Mesenchymal stem cell (in vitro differentiated cells and primary cell): ENCODE measurements at places on chromosomes 13 and 19.

DNA sequence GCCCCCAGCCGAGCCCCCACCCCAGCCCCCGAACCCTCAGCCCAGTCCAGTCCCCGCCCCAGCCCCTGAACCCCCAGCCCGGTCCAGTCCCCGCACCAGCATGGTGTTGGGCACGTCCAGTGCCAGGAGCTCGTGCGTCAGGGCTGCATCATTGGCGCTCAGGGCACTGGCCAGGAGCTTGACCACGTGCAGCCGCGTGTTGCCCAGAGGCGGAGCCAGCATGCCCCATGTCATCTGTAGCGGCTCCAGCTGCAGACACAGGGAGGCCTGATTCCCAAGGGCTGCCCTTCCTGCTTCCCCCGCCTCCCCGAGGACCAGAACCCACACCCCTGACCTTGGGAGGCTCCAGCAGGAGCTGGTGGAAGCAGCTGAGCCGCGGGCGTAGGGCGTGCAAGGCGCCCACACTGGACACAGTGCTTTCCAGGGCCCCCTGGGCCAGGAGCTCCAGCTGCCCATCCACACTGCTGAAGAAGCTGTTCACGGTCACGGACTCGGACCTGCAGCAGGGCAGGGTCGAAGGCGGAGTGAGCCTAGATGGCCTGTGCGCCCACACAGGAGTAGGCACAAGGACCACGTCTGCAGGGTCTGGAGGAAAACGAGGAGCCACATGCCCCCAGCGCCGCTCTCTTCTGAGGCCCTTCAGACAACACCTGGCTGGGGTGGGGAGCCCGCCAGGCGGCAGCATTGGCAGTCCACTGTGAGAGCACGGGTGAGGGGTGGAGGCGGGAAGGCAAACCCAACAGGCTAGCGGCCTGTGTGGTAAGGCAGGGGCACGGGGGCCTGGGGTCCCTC lies 12.8 kb upstream of the TMEM86B start:
- no peak overlapping the region for H3K4me3 ChIP-seq
- H3K36me3 ChIP-seq = peaks cover 90% of the 10 kb centered on the region
- no peak for DNase-seq
- peaks cover 2% of the 10 kb centered on the region for H3K4me1 ChIP-seq
- no peaks in the 10 kb centered on the region for H3K27me3 ChIP-seq

DNA sequence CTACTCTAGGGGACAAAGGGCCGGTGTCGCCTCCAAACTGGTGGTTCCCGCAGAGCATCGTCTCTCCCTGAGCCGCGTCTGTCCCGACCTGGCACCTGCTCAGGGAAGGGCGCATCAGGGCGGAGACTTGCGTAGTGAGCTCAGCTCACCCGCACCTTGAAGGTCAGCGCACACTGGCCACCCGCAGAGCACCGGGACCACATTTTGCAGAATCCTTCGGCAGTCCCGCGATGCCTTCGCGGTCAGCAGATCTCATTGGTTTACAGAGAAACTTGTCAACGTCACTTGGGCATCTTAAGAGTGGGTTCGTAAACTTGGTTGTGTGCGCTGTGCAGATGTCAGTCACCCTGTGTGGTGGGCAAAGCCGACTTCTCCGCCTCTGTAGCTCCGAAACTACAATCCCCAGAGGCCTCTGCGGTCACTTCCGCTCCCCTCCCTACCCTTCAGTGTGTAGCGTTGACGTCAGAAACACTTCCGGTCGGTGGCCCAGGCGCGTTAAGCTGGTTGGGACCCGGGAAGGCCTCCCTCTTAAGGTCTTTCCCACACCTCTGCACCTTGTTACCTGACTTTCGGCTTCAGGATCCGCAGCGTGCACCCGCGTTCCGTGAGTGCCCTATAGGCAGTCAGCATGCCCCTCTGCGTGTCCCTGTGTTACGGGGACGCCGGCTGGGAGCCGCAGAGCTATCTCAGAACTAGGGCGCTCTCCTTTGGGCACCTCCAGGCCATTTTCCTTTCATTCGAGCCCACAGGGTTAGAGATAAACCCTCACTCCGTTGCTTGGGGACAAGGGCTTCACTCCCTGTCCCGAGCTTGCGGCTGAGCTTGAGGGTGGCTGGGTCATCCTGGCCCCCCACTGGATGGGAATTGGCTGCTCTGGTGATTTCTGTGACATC lies 36.5 kb upstream of the ZNF527 start:
- H3K4me3 ChIP-seq = peak overlapping the region; percentile 80
- peaks cover 25% of the 10 kb centered on the region for H3K36me3 ChIP-seq
- DNase-seq = peak; percentile 92
- peaks cover 9% of the 10 kb centered on the region for H3K4me1 ChIP-seq

DNA sequence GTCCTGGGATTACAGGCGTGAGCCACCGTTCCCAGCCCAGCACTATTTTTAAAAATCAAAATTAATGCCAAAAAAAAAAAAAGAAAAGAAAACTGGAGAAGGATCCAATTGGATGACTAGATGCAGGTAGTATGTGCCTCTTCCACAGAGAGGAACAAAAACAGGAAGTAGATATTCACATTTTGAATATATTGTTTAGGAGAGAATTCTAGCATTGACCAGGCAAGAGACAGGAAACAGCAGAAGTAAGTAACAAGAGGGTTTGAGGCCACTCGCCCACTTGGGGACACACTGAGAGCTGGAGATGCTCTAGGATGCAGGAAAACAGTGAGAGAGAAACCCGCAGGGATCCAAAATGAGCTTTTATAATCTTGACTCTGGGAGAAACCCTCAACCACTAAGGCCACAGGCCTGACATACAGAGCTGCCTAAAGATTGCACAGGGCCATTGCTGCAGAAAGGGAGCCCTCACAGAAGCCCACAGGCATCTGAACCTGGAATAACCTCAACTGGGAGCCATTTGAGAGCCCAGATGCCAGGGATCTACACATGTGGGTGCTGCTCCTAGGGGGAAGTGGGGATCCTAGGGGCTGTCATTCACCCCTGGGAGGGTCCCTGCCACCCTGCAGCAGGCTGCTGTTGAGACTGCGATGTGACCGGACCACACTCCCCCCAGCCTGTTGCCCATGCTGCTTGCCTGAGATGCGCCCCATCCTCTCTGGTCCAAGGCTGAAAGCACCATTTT lies 28.2 kb downstream of the IGFL2 start:
- no peak overlapping the region for H3K4me3 ChIP-seq
- no peak for DNase-seq
- no peaks in the 10 kb centered on the region for H3K36me3 ChIP-seq
- H3K27me3 ChIP-seq = peaks cover 25% of the 10 kb centered on the region
- no peak overlapping the region for H3K27ac ChIP-seq

DNA sequence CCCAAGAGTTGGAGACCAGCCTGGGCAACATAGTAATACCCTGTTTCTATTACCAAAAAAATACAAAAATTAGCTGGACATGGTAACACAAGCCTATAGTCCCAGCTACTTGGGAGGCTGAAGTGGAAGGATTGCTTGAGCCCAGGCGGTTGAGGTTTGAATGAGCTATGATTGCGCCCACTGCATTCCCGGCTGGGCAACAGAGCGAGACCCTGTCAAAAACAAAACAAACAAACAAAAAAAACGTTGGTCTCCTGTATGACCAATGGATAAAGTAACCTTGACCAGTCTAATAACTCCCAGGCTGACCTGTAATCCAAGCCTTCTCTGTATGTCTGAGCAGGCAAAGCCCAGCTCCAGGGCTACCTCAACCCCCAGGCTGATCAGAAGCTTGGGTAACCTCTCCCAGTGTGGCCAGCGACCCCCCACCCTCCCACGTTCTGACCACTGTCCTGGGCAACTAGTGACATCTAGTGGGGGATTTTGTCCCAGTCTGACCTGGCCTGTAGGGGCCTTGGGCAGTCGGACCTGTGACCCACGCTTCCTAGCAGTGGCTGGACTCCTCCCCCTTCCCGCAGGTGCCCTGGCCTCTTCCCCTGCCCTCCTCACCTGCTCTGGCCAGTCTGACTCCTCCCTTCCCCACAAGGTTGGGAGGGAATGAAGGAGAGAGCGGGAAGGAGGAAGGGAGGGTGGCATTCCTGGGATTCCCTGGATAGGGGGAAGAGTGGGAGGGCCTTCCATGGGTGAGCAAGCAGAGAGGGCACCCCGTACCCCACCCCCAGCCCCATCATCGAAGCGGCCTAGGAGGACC lies 1.0 kb upstream of the BCAM start:
- H3K36me3 ChIP-seq = peaks cover 5% of the 10 kb centered on the region
- H3K27me3 ChIP-seq = peaks cover 3% of the 10 kb centered on the region
- DNase-seq = peak; percentile 65
- H3K27ac ChIP-seq = peak overlapping the region; percentile 77
- H3K4me1 ChIP-seq = peaks cover 32% of the 10 kb centered on the region

- peaks cover 46% of the 10 kb centered on the region for H3K27me3 ChIP-seq
- H3K27ac ChIP-seq = no peak overlapping the region
- peaks cover 21% of the 10 kb centered on the region for H3K4me1 ChIP-seq
- DNase-seq = peak; percentile 66
- H3K36me3 ChIP-seq = no peaks in the 10 kb centered on the region
Observed at GRCh38 chr19:33302974-33303790, 848 bp upstream of the CEBPA start.

DNA sequence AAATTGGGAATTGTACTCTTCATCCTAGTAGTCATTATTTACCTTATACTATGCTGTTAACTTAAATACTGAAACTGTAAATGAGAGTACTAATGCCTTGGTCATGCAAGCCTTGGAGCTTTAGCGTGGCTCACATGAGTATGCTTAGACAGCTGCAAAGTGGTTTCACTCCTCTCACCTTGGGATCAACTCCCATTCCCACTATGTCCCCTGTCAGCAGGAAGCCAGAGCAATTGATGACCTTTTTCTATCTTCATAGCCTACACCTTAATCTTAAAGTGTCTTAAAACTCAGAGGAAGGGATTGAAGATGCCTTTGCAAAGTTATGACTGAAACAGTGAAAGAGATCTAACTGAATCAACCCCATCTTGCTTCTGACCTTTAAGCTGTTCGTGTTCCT lies 33.2 kb upstream of the CEACAM8 start:
- no peak overlapping the region for H3K27ac ChIP-seq
- no peaks in the 10 kb centered on the region for H3K36me3 ChIP-seq
- DNase-seq = no peak
- H3K4me1 ChIP-seq = no peaks in the 10 kb centered on the region
- no peak overlapping the region for H3K4me3 ChIP-seq

DNA sequence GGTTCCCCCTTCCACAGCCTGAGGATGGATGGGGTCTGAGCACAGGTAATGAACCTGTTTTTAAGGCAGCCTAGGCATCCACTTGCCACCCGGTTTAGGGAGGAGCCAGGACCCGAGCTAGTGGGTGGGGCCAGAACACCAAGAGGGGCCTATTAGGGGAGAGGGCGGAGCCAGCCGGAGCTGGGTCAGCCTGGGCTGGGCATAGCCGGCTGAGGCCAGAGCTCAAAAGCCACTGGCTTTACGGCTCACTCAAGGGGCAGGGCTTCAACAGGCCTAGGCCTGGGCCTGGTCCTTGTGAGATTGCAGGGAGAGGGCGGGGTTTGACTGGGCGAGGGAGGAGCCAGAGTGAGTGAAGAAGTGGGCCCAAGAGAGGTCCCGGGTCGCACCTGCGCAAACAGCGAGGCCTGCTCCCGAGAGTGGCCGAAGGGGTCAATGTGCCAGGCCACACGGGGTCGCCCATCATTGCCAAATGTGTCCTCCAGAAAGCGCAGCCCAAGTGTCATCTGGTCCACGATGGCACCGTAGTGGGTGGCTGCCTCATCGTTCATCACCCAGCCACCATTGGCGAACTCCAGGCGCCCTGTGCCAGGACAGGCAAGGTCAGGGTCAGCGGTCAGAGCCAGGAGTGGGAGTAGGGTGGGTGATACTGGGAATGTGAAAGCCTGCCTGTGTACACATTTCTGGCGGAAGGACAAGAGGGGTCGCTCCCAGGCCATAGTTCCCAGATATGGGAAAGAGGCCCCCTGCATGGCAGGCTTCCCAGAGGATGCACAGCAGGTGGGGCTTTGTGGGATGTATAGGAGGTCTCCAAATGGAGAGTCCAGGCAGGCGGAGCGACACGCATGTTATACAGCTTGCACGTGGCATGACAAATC lies 1.9 kb downstream of the MAN2B1 start:
- no peaks in the 10 kb centered on the region for H3K27me3 ChIP-seq
- no peak for DNase-seq
- H3K4me3 ChIP-seq = no peak overlapping the region
- no peak overlapping the region for H3K27ac ChIP-seq
- peaks cover 59% of the 10 kb centered on the region for H3K36me3 ChIP-seq
- peaks cover 24% of the 10 kb centered on the region for H3K4me1 ChIP-seq

- H3K27me3 ChIP-seq = no peaks in the 10 kb centered on the region
- peak; percentile 81 for DNase-seq
- no peak overlapping the region for H3K27ac ChIP-seq
- H3K36me3 ChIP-seq = peaks cover 63% of the 10 kb centered on the region
- H3K4me3 ChIP-seq = no peak overlapping the region
- H3K4me1 ChIP-seq = peaks cover 13% of the 10 kb centered on the region
Observed at GRCh38 chr19:45615795-45616703, 14.0 kb upstream of the GPR4 start.

DNA sequence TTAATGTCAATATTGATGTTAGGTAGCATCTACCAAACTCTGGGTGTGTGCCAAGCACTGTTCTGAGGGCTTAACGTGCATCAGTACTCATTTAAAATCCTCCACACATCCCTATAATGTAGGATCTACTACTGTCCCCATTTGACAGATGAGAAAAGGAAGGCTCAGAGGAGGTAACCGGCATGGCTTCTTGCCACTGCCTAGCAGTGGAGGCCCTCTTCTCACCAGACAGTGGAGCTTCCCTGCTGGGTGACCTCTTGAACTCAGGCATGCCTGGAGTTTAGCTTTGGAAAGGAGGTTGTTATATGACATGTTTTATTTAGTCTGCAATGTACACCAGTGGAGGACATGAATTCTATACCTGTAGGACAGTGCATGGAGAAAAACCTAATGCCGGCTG lies 2.1 kb downstream of the SPATA13 start:
- no peaks in the 10 kb centered on the region for H3K27me3 ChIP-seq
- no peak for DNase-seq
- no peak overlapping the region for H3K27ac ChIP-seq
- H3K4me1 ChIP-seq = peaks cover 21% of the 10 kb centered on the region

- H3K4me3 ChIP-seq = no peak overlapping the region
- H3K27ac ChIP-seq = no peak overlapping the region
- H3K27me3 ChIP-seq = no peaks in the 10 kb centered on the region
Observed at GRCh38 chr13:40028446-40028845, 373.0 kb downstream of the COG6 start.

GRCh38 chr19:18991468-18991867 lies 41.8 kb downstream of the SUGP2 start:
- no peaks in the 10 kb centered on the region for H3K27me3 ChIP-seq
- H3K4me3 ChIP-seq = no peak overlapping the region
- no peak overlapping the region for H3K27ac ChIP-seq
- H3K36me3 ChIP-seq = peaks cover 55% of the 10 kb centered on the region

DNA sequence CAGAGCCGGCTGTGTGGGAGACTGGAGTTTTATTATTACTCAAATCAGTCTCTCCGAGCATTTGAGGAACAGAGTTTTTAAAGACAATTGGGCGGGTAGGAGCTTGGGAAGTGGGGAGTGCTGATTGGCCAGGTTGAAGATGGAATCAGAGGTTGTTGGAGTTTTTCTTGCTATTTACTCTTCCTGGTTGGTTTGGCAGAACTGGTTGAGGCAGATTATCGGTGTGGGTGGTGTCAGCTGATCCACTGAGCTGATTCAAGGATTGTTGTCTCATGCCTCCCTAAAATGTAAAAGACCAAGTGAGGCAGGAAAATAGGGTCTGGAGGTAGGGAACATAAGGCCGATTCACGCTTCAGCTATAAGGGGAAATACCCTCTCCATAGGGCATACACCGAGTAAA lies 1.3 kb upstream of the TDRD12 start:
- peaks cover 8% of the 10 kb centered on the region for H3K36me3 ChIP-seq
- H3K4me1 ChIP-seq = peaks cover 2% of the 10 kb centered on the region
- no peaks in the 10 kb centered on the region for H3K27me3 ChIP-seq
